ENCODE measurements at places on chromosomes 7 and 10.

- no peak for DNase-seq
These were observed 555.0 kb downstream of the INHBA start for GRCh38 chr7:41147606-41148485.

- no peak for DNase-seq
These were observed 26.6 kb upstream of the PLA2G12B start for GRCh38 chr10:72981028-72981881.

DNA sequence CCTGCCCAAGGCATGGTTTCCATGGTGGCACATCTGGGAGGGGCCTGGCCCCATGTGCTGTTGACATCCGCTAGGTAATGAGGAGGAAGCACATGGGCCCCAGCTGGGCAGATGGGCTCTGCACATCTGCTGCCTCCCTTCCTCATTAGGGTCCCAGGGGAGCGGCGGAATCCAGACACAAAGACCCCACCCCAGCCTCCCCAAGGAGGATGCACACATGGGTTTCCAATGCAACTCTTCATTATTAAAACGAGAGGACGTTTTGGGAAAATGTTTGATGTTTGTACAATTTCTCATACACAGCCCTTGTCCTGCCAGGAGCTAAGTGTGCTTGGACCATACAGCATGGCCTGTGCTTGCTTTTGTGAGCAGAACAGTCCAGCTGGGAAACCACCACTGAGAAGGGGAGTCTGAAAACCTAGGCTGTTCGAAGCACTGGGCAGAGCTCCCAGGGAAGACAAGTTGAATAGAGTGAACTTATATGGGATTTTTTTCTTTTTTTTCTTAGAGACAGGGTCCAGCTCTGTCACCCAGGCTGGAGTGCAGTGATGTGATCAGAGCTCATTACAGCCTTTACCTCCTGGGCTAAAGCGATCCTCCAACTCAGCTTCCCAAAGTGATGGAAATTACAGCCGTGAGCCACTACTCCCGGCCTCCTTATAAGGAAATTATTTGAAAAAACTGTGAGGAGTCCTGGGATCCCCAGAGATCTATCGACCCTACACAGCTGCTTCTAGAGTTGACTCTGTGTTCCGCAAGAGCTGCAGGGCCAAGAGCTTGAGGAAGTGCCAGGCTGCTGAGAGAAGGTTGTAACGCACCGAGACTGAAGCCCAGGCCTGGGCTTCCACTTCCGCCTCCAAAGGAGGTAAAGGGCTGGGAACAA lies 23.4 kb downstream of the FAM107B start:
- peak; percentile 36 for DNase-seq

DNA sequence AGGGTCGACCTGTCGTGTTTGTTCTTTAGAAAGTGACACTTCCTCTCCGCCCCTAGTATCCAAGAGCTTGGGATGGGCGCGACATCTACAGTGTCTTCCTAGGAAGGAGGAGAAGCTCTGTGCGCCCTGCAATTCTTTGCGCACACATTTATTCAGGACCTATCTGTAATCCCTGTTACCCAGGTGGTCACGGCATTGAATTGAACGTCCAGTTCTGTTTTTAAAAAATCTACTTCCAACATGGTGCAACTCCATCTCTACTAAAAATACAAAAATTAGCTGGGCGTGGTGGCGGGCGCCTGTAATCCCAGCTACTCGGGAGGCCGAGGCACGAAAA lies 606 bp upstream of the LAMB1 start:
- no peak for DNase-seq

DNA sequence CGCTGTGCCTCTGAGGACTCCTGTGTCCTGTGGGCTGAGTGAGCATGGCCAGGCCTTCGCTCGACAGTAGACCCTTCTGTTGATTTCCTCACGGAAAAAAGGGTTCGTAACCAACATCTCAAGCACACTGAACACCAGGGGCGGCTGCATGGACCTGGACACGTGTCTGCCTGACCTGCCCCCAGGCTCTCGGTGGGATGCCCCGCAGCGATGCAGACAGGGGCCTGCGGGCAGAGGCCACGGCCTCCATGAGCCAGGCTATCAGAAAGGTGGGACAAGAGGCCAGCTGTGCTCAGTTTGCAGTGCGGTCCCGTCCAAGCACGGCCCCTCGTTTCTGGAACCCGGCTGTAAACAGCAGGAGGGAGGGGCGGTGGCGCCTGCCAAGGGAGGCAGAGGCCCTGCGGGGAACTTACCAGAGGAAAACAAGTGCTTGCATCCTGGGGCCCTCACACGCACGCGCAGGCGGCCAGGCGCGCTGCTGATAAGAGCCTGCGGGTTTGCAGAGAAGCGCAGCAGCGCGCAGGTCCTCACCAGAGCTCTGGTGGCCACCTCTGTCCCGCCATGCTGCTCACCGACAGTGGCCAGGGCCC lies 10.6 kb downstream of the GPR146 start:
- peak; percentile 66 for DNase-seq

DNA sequence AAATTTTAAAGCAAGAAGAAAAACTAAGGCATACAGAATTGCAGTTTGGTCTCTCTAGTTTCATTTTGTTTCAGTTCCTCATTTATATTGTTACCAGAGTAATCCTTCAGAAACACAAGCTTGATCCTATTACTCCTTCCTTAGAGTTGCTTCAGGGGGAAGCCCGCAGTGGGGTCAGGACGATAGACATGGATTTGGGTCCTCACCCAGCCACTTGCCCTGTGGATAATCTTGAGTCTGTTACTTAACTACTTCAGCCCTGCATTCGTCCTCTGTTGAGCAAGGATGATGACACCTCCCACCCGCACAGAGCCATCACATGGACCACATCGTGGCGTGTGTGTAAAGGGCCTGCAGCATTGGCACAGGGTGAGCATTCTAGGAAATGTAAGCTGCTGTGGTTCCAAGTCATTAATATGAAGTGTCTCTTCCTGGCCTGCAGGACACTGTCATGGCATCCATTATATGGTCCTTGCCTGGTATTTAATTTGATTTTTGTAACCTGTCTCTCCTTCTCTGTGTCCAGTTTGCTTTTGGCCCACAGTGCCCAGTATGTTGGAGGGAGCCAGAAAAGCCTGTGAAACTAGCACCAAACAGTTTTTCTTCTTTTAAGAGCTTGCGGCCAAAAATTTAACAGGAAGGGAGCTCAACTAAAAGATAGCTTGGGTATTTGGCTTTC lies 111.2 kb downstream of the EEPD1 start:
- no peak for DNase-seq

DNA sequence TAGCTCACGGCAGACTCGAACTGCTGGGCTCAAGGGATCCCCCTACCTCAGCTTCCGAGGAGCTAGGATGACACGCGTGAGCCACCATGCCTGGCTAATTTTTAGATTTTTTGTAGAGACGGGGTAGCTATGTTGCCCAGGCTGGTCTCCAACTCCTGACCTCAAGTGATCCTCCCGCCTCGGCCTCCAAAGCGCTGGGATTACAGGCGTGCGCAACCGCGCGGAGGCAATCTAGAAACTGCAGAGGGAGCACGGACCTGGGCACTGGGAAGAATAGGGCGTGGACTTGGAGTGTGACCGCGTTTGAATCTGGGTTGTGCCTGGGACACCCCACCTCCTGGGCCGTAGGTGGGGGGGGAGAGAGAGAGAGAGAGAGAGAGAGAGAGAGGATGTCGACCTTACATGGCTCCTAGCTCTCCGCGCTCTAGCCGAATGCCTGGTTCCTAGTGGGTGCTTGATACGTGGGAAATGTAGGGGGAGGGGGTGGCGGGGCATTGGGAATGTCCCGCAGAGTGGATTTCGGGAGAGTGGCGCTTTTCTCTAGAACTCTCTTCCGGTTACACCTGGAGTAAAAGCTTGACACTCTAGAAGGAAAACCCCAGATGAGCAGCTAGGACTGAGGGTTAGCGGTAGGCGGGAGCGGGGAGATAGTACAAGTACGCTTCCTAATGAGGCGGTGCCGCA lies 1.2 kb upstream of the MAP3K8 start:
- DNase-seq, result peak; percentile 69

- no peak for DNase-seq
These were observed 23.1 kb upstream of the STEAP4 start for GRCh38 chr7:88329532-88330463.

- DNase-seq, result no peak
These were observed 258.2 kb downstream of the SDK1 start for GRCh38 chr7:3559278-3559677.

GRCh38 chr10:118832241-118832651 lies 77.5 kb upstream of the CACUL1 start:
- DNase-seq, result peak; percentile 33

GRCh38 chr10:11713963-11714362 lies 28.2 kb upstream of the ECHDC3 start:
- DNase-seq, result no peak

GRCh38 chr7:107180378-107180777 lies 11.6 kb downstream of the HBP1 start:
- peak; percentile 16 for DNase-seq

DNA sequence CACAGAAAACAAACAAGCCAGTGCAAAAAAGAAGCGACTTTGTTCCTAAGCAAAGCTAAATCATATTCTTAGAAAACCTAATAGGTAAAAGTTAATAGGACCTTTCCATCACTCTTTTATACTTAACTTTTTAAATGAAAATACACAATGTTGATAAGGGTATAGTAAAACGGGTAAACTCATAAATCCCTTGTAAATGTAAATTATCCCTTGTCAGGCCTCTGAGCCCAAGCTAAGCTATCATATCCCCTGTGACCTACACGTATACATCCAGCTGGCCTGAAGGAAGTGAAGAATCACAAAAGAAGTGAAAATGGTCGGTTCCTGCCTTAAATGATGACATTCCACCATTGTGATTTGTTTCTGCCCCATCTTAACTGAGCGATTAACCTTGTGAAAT lies 76.4 kb downstream of the GSAP start:
- no peak for DNase-seq

- no peak for DNase-seq
These were observed 70.9 kb downstream of the MBL2 start for GRCh38 chr10:52701647-52702046.

DNA sequence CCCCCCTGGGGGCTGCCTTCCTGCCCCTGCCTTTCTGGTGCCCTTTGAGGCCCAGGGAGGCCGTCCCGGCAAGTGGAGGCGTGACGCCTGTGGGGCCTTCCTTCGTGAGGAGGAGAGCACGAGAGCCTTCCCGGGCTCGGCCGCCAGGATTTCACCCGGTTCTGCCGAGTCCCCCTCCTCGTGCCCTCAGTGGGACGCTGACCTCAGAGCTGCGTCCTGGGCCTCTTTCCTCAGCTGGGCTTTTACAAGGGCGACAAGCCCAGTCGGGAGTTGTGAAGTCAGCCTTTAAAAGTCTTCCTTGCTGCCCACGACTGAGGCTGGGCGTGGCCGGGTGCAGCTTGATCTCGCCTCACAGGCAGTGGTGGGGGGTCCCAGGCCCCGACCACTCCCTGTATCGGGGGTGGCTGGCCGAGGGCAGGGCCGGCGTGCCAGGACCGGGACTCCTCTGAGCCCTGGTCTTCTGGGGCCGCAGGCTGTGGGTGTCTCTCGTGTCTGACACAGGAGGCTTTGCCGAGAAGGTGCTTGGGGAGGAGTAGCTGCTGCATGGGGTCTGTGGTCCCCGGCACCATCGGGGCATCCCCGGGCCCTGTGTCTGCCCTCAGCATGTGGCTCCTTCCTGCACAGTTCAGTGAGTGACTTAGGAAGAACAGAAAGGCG lies 41.8 kb downstream of the FAM20C start:
- DNase-seq, result no peak

GRCh38 chr7:19648791-19649190 lies 60.0 kb downstream of the POLR1F start:
- no peak for DNase-seq

GRCh38 chr10:13672548-13672947 lies 85.8 kb downstream of the PRPF18 start:
- no peak for DNase-seq

DNA sequence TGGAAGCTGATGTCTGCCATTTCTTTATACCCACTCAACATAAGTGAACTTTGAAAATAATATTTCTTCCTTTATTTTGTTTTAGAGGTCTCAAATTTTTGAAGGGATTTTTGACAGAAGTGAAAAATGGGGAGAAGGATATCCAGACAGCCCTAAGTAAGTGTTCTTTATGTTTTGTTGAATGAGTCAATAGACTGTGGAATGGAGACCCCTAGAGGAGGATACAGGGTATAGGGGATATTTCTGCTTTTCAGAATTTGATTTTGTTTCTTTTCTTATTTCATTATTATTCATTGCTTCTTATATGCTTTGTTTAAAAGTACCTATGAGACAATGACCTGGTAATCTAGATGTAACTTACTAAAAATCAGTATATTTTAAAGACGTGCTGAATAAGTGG lies 34.4 kb downstream of the PLEKHA8 start:
- DNase-seq, result no peak

DNA sequence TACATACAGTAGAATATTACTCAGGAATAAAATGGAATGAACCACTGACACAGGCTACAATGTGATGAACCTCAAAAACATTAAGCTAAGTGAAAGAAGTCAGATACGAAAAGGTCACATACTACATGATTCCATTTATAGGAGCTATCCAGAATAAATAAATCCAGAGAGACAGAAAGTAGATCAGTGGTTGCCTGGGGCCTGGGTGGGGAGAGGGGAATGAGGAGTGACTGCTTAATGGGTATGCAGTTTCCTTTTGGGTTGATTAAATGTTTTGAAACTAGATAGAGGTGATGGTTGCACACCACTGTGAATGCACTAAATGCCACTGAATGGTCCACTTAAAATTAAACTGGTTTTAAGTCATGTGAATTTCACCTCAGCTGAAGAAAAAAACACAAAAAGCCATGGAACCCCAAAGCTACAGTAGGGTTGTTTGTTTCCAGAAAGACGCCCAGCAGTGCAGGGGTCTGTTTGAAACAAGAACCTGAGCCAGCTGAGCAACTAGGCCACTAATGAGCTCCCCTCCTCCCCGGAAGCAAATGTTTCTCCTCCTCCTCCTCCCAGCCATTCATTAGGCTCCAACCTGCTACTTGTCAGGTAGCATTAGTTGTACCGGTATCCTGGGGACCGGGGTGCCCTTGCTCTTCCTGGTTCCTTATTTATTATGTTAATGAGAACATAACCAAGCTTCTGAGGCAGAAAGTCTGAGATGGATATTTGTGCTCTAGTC lies 168.4 kb downstream of the EVX1 start:
- no peak for DNase-seq

DNA sequence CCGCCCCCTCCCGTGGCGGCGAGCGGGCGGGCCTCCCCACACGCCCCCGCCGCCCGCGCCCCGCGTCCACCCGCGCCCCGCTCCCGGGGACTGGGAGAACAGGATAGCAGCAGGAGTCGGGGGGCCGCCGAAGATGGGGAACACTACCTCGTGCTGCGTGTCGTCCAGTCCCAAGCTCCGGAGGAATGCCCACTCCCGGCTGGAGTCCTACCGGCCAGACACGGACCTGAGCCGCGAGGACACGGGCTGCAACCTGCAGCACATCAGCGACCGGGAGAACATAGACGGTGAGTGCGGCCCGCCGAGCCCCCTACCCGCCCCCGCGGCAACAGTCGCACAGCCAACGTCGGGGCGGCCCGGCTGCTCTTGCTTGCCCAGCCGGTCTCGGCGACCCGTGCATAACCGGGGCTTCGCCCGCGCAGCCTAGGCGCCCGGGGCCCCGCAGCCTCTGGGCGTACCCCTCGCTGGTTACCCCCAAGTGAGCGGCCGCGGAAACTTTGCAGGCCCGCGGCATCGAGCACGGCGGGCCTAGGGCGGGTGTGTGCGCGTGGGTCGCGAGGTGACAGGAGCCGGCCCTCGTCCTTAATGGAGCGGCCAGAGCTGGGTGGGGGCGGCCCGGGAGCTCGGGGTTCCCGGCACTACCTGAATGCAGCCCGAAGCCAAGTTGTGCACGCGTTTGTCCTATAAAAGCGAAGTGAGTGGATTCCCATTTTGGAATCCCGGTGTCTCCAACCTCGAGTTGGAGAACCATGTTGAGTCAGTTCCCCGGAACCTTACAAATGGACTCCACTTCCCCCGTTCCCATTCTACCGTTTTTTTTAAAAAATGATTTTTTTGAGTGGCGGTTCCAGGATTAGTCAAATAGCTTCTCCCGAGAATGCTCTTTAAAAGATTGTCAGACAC lies 863 bp downstream of the CCNY start:
- DNase-seq, result peak; percentile 52

Measured in thyroid gland (tissue), 4 donors.